ENCODE measurements at places on chromosomes 2 and 18. TPM values are rescaled to one million over a fixed set of nuclear protein-coding genes. Genes with fewer than 3 reads are reported as not detected.

The RNF152 gene
- total RNA-seq = 0.05 TPM

The MAPK4 gene
- not detected for total RNA-seq

The RGPD5 gene
- total RNA-seq = 14.0 TPM

The UGT1A8 gene
- not detected for total RNA-seq

The SALL3 gene
- not detected for total RNA-seq

The MFSD6 gene
- 47.5 TPM for total RNA-seq

The FOXI3 gene
- not detected for total RNA-seq

The TCF7L1 gene
- total RNA-seq = not detected

The MAP3K19 gene
- not detected for total RNA-seq

The SERPINB13 gene
- total RNA-seq = not detected

The MOGAT1 gene
- not detected for total RNA-seq

The STAT1 gene
- 789 TPM for total RNA-seq

The HOXD11 gene
- total RNA-seq = not detected

The PTH2R gene
- total RNA-seq = 0.11 TPM

The SH2D6 gene
- total RNA-seq = 0.52 TPM

The RPS27A gene
- 932 TPM for total RNA-seq

The STK36 gene
- total RNA-seq = 13.6 TPM

The PSMA8 gene
- total RNA-seq = 1.7 TPM

The SPTBN1 gene
- 169 TPM for total RNA-seq

The IL36G gene
- total RNA-seq = not detected

The GCG gene
- not detected for total RNA-seq

The FMNL2 gene
- 1.2 TPM for total RNA-seq

The RBFA gene
- total RNA-seq = 28.7 TPM

The SOX11 gene
- not detected for total RNA-seq

The YPEL5 gene
- total RNA-seq = 18.5 TPM

The LTBP1 gene
- total RNA-seq = 0.30 TPM

The TMEM247 gene
- not detected for total RNA-seq
